Islet precursor cell (in vitro differentiated cells): ENCODE measurements at places on chromosomes 11 and 22.
A peak's percentile ranks its signal among the peaks of the same experiment; 100 is the strongest.

DNA sequence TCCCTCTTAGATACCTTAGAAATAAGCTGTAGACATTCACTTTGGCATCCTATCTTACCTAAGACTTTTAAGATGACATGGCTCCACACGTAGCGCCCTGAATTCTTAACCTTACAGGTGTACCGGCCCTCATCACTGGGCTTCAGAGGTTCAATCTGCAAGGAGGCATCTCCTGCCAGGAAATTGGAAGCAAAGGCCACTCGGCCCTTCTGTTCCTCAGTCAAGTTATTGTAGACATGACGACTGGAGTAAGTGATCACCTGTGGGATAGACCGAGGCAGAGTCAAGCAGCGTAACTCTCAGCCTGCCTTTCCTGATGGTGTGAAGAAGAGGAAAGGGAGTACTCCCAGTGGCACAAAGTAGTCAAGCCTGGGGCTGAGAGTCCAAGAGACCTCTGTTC is 22.5 kb upstream of the HSPA8 start:
- DNase-seq = no peak

DNA sequence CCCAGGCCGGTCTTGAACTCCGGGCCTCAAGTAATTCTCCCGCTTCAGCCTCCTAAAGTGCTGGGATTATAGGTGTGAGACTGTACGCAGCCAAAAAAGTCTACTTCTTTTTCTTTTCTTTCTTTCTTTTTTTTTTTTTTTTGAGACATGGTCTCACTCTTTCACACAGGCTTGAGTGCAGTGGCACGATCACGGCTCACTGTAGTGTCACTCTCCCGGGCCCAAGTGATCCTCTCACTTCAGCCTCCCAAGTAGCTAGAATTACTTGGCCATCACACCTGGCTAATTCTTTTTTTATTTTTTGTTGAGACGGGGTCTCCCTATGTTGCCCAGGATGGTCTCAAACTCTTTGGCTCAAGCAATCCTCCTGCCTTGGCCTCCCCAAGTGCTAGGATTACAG is 3.6 kb upstream of the UBE2L3 start:
- DNase-seq = no peak

DNA sequence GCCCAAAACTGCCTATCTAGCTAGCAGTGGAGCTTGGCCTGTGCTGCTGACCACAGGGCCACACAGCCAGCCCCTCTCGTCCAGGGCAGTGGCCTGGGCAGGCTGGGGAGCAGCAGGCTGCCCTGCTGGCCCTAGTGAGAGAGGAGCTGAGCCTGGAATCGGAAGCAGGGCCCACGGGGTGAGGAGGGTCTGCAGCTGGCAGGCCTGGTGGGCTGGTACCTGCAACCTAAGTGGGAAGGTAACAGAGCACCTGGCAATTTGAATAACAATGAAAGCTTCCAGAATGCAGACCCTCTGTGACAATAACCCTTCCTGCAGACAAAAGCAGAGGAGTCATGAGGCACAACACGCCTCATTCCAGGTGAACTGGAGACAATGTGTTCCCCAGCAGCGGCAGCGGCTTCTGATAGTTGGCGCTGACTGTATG is 31.8 kb upstream of the RFPL3 start:
- DNase-seq = peak; percentile 39

DNA sequence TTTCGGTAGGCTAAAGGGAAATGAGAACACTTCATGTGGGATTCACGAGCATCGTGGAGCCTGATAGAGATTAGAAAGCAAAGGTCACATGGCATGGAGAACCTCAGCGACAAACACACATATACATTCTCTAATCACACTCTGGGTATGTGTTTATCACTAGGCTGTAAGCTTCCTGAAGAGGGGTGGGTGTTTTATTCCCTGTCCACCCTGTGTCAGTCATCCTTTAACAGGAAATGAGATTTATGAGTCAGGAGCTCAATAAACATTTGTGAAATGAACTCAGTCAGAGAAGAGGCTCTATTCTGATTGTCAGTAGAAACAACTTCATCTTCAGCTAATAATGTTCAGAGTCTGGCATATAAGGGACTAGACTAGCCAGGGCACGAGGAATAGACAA is 71.7 kb upstream of the EIF3M start:
- no peak for DNase-seq

DNA sequence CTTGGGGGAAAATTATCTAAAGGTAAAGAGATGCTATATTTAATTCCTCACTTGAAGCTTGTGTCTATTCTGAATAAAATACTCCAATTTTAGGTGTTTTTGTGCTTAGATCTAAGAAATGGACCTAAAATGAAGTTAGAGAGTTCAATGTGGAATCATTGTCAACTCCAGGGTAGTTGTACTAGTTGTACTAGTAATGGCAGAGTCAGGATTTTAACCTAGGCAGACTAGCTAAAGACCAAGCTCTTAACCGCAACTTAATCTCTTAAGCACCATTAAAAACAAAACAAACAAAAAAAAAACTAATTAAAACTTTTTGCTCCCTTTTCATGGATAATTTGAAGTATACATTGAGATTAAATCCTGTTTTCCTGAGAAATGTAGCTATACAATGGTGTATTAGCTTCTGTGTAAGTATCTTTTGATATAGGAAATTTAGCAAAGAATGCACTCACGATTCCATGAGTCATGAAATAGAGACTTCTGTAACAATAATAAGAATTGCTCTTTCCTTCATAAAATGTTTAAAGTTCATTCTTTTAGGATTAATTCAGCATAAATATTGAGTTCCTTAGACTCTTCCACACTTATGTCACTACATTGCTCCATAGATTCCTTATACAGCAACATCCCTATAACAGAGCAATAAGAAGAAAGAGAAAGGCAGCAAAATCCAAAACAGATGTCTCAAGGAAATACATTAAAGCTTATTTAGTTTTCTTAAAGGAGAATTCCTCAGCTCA is 26.5 kb upstream of the SOX6 start:
- no peak for DNase-seq

DNA sequence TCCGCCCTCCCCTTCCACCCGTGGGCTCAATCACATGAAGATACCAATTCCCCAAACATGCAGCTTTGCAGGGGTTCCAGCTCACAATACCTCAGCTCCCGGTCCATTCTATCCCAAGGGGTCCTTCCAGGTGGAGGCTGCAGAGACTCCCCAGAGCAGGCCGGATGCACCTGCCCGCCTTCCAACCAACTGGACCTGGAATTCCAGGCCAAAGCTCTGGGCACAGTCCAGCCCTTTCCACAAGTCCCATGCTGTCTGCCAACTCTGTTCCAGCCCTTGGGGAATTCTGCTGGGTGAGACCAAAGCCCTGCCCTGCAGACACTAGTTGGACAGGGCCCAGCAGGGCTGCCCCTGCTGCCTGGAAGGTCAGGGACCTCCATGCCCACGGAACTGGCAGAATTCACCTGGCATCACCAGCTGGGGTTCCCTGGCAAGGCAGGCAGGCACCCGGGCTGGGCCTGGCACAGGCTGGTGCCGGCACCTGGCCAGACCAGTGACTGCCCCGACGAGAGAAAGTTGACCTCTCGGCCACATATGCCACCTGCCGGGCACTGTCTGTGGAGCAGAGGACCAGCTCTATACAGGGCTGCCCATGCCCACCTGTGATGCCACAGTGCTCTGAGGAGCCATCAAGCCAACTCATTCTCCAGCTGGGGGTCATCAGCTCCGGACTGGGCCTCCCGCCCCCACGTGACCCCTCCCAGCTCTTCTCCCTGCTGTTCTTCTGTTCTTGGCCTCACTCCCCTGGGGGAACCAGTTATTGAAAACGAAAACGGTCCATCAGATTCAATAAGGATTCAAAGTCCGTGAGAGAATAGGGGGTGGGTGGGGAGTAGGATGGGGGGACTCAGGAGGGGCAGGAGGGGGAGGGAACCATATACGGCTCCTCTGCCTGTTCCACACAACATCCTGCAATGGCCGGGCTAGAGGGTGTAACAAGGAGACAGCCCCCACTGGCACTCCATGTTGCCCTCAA is 4.7 kb downstream of the SYT7 start:
- DNase-seq = no peak

GRCh38 chr22:38169116-38169515 is 12.5 kb downstream of the PLA2G6 start:
- DNase-seq = peak; percentile 43

GRCh38 chr11:119635776-119636175 is 93.2 kb downstream of the NECTIN1 start:
- no peak for DNase-seq

DNA sequence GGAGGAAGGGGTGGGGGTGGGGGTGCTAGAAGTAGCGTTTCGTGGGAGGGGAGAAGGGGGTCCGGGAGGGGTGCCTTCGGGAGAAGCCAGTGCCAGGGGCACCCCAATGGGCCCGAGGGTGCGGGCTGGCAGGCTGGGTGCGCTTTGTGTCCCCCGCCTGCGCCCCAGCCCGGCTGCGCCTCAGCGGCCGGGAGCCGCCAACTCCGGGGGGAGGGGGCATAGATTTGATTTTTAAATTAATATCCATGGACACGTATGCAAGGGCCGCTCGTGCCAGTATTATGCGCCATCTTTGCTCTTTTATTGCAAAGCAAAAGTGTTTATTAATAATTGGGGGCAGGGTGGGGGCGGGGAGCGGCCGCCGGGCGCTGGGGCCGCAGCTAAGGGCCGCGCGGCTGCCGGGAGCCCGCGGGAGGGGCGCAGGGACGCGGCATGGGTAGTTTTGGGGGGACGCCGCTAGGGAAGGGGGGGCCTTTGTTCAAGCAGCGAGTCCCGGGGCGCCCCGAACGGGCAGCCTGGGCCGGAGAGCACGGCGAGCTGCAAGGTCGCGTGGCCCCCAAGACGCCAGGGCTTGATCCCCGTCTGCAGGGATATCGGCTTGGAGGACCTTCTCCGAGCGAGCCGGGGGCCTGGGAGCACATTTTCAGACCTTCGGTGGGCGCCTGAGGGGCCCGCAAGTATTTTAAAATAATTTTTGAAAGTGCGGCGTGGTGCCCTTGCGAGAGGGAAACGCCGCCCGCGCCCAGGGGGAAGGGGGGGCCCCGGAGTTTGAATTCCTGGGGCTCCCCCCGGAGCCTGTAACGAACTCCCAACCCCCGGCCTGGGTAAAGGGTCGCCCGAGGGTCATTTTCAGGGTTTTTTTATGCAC is 959 bp downstream of the CCND1 start:
- DNase-seq = no peak

GRCh38 chr22:37187891-37188761 is at the start of gene C1QTNF6:
C1QTNF6 (minus strand) TSS chr22:37188247; CDS start chr22:37188213, 34 bp downstream.
- peak; percentile 91 for DNase-seq

DNA sequence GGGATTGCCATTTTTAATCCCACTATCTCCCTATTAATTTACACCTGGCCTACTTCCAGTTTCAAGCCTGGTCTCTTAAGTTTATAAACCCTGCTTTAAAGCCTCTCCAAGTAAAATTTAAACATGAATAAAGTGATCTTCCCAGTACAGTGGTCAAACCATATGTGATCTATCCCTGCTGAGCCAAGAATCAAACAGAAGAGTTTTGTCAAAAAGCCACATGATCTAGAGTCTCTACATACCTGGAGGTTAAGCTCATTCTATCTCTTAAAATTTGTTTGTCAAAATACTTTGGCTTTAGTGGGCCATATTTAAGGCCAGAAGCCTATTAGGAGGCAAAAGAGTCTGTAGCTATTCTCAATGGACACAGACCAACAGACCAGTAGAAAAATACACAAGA is 42.9 kb upstream of the DDI1 start:
- no peak for DNase-seq

- DNase-seq = no peak
Observed at GRCh38 chr11:122220321-122220720, 104.3 kb upstream of the BLID start.

DNA sequence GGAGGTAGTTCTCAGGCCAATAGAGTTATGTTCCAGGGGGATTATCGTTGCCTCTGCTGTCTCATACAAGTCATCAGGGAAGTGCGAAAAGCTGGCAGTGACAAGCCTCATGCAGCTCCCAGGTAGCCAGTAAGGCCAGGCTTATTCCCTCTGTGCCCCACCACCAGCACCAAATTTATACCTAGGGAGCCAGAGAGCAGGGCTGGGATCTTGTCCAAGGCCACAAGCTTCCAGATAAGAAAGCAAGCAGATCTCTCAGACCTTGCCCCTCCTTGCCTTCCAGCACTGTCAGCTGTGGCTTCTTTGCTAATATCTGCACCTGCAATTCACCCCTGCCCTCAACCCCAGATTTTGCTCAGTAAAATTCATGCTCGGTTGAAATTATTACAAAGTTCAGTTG is 206.3 kb upstream of the FAT3 start:
- no peak for DNase-seq

DNA sequence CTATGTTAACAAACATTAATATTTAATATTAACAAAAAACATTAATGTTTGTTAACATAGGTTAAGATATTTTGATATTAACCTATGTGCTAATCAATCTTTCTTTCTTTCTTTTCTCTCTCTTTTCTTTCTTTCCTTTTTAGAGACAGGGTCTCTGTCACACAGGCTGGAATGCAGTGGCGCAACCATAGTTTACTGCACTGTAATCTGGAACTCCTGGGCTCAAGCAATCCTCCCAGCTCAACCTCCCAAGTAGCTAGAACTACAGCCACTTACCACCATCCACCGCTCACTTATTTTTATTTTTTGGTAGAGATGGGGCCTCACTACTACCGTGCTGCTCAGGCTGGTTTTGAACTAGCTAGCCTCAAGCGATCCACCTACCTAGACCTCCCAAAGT is 13.2 kb downstream of the SIK3 start:
- DNase-seq = no peak

- DNase-seq = peak; percentile 48
Observed at GRCh38 chr22:50035976-50036724, 21.9 kb downstream of the TTLL8 start.

- DNase-seq = no peak
Observed at GRCh38 chr22:36942556-36942955, 29.1 kb downstream of the CSF2RB start.

- DNase-seq = peak; percentile 51
Observed at GRCh38 chr22:40009292-40009774, 14.6 kb downstream of the FAM83F start.

- DNase-seq = no peak
Observed at GRCh38 chr11:130249371-130249770, 65.3 kb downstream of the ZBTB44 start.

GRCh38 chr11:46339816-46340215 is 7.4 kb upstream of the DGKZ start:
- DNase-seq = no peak

DNA sequence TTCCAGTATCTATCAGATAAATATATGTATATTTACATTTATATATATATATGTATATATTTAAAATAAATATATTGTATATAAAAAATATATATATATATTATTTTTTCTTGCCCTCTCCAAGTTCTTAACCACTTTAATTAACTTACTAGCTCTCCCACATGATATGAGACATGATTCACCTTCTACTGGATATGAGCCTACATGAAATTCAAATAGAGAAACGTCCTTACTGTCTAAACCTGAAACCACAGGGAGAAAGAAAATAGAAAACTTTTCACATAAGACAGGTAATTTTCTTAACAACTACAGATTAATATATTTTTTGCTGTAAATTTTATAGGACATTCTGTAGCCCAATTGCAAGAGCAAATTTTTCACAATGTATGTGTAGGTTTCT is 391.6 kb downstream of the ETS1 start:
- no peak for DNase-seq

- DNase-seq = peak; percentile 30
Observed at GRCh38 chr22:22771696-22772377, 115.8 kb upstream of the IGLL5 start.

- no peak for DNase-seq
Observed at GRCh38 chr11:9718147-9718546, 54.3 kb downstream of the SWAP70 start.

- no peak for DNase-seq
Observed at GRCh38 chr11:66889960-66890359, 33.1 kb downstream of the LRFN4 start.

GRCh38 chr11:96136613-96137298 is 206.2 kb downstream of the MAML2 start:
- DNase-seq = no peak
